ENCODE measurements at places on chromosomes 11 and 22. TPM values are rescaled to one million over a fixed set of nuclear protein-coding genes. Genes with fewer than 3 reads are reported as not detected.

- no peak for DNase-seq
- H3K27ac ChIP-seq = no peak overlapping the region
- peaks cover 4% of the 10 kb centered on the region for H3K4me1 ChIP-seq
- H3K36me3 ChIP-seq = no peaks in the 10 kb centered on the region
- no peaks in the 10 kb centered on the region for H3K27me3 ChIP-seq
These were observed 2.9 kb downstream of the INPP5J start for GRCh38 chr22:31125521-31126117.

- H3K36me3 ChIP-seq = no peaks in the 10 kb centered on the region
- H3K27ac ChIP-seq = no peak overlapping the region
- H3K27me3 ChIP-seq = no peaks in the 10 kb centered on the region
- no peaks in the 10 kb centered on the region for H3K4me1 ChIP-seq
- DNase-seq = no peak
These were observed 1208.4 kb upstream of the TENM4 start for GRCh38 chr11:80649186-80649585.

APOL1 gene
- 44.5 TPM for total RNA-seq

- no peaks in the 10 kb centered on the region for H3K27me3 ChIP-seq
- peaks cover 62% of the 10 kb centered on the region for H3K4me1 ChIP-seq
- peak within 1 kb of the TSS; percentile 94 for H3K4me3 ChIP-seq
- peaks cover 21% of the 10 kb centered on the region for H3K36me3 ChIP-seq
- DNase-seq = peak; percentile 98
These were observed at the start of gene SNRPD3 for GRCh38 chr22:24555165-24556039. Gene SNRPD3 (plus strand): TSS chr22:24555999. CDS start chr22:24557675, 1,676 bp downstream.

GRCh38 chr11:8167796-8168195 is 1.0 kb downstream of the RIC3 start:
- DNase-seq = no peak
- peaks cover 34% of the 10 kb centered on the region for H3K27me3 ChIP-seq
- peaks cover 23% of the 10 kb centered on the region for H3K4me1 ChIP-seq
- peak overlapping the region; percentile 83 for H3K4me3 ChIP-seq
- H3K36me3 ChIP-seq = peaks cover 4% of the 10 kb centered on the region
- peak overlapping the region; percentile 20 for H3K27ac ChIP-seq

LMO2 gene
- not detected for total RNA-seq

DNA sequence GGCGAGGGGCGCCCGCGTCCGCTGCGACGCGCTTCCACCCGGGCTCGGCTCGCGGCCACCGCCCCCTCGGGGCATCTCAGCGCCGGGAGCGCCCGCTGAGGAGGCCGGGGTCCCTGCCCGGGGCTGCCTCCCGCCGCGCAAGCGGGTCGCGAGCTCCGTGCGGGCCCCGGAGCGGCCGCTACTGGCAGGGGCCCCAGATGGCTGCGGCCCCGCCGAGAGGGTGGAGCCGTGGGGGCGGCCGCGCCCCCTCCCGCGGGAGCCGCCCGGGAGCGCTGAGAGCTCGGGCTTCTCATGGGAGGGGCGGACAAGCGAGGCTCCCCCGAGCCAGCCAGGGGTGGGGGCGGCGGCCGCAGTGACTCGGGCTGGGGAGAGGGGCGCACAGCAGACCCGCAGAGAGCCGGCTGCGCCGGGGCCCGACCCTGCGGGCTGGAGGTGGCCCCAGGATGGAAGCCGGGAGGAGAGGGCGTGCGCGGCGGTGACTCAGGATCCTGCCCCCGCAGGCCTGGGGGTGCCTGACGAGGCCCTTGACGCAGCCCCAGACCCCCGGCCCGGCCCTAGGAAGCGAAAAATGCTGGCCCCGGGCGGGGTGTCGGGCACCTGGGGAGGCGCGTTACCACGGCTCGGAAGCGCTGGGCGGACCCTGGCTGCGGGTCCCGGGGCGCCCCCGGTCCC is 603 bp upstream of the ZFTA start:
- no peak overlapping the region for H3K27ac ChIP-seq
- H3K36me3 ChIP-seq = peaks cover 4% of the 10 kb centered on the region
- peak; percentile 54 for DNase-seq
- H3K27me3 ChIP-seq = peaks cover 25% of the 10 kb centered on the region

GRCh38 chr11:75241906-75242644 is 1.5 kb downstream of the TPBGL start:
- H3K27me3 ChIP-seq = peaks cover 47% of the 10 kb centered on the region
- peaks cover 5% of the 10 kb centered on the region for H3K4me1 ChIP-seq
- DNase-seq = no peak
- peak overlapping the region; percentile 83 for H3K4me3 ChIP-seq

- no peaks in the 10 kb centered on the region for H3K27me3 ChIP-seq
- H3K4me1 ChIP-seq = peaks cover 28% of the 10 kb centered on the region
- no peak for DNase-seq
- H3K27ac ChIP-seq = peak overlapping the region; percentile 92
- H3K4me3 ChIP-seq = peak overlapping the region; percentile 97
These were observed 481 bp downstream of the ANGPTL5 start for GRCh38 chr11:101915791-101916291.

USH1C gene
- not detected for total RNA-seq

PIH1D2 gene
- total RNA-seq = 0.36 TPM
